Stimulated activated CD4-positive, alpha-beta T cell treated with anti-CD3 and anti-CD28 coated beads, Interleukin-4, amount 100 ng/mL, for 1 hour (primary cell): ENCODE measurements at places on chromosomes 2 and 18.

DNA sequence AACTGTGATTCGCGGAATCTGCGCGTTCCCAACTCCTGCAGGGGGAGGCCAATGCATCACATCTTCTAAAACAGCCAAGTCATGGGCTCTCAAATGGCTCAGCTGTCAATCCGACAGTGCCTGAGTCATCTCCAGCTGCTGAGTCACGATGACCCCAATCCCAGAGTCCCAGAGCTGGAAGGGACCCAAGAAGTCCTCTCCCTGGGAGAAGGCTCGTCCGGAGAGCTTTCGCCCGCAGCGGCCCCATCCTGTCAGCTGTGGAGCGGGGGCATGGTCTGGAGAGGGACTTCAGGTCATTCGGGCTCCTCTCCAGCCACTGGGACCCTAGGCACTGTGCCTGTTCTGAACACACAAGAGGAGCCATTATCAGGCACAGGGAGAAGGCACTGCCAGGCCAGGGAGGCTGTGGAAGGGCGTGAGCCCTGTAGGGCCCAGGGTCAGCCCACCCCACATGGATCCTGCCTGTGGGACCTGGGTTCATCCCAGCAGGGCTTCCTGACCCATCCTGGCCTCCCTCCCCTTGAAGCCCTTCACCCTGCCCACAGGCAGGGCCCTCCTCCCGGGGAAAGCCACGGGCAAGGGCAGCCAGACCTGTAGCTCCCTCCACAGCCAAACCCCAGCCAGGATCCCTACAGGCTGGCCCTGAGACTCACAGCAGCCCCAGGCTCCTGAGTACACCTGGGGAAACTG, 47.6 kb upstream of the GPC1 start:
- DNase-seq: no peak

DNA sequence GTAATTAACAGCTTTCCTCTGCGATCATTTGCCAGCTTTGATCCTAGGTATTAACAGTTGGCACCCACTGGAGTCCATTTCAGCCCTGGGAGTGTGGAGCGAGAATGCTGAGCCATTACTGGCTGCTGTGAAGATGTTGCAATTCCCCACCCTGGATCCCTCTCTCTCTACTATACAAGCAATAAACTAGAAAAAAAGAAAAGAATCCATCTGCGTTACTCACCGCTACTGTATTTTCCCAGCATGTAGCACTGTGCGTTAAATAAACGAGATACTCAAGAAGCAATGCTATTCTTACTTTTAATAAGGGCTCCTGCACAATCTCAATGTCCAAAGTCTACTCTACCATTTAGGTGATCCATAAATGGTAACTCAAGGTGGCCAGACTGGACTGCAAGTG, 8.5 kb downstream of the RTTN start:
- DNase-seq: no peak

GRCh38 chr18:52995875-52996274, 655.9 kb downstream of the DCC start:
- no peak for DNase-seq

GRCh38 chr2:30923623-30924022, 116.4 kb upstream of the CAPN13 start:
- no peak for DNase-seq

GRCh38 chr18:70536370-70537062, 247.7 kb downstream of the SOCS6 start:
- no peak for DNase-seq

GRCh38 chr2:107111623-107112022, 225.7 kb upstream of the ST6GAL2 start:
- no peak for DNase-seq

- DNase-seq: peak; percentile 98
Observed at GRCh38 chr2:44361330-44362206, at the start of the genes CAMKMT and PREPL. CAMKMT (plus strand) TSS chr2:44361947. PREPL (minus strand) TSS chr2:44361494; CDS start chr2:44346342, 15,152 bp downstream.

- no peak for DNase-seq
Observed at GRCh38 chr18:25675123-25675850, 323.3 kb upstream of the ZNF521 start.

GRCh38 chr2:18708203-18708715, 118.9 kb upstream of the NT5C1B start:
- no peak for DNase-seq

- DNase-seq: no peak
Observed at GRCh38 chr2:221975151-221975550, 323.6 kb downstream of the PAX3 start.

DNA sequence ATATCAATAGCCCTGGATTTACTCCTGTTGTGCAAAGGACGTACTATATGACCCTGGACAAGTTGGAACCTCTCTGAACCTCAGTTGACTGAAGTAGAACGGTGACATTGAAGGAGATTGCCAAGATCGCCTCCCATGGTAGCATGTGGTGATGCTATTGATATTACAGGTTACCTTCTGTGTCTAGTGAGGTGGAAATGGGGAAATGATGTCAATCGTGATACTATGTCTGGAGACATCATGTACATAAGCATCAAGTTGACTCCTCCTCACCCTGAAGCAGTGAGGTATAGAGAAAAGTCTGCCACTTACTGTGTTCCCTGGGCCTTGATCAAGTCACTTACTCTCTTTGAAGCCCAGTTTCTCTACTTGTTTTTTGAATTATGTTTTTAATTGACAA, 93.9 kb downstream of the KLF7 start:
- DNase-seq: no peak

GRCh38 chr2:180679693-180680092, 300.7 kb upstream of the UBE2E3 start:
- DNase-seq: no peak

- DNase-seq: no peak
Observed at GRCh38 chr2:30769481-30769780, 37.8 kb downstream of the CAPN13 start.

DNA sequence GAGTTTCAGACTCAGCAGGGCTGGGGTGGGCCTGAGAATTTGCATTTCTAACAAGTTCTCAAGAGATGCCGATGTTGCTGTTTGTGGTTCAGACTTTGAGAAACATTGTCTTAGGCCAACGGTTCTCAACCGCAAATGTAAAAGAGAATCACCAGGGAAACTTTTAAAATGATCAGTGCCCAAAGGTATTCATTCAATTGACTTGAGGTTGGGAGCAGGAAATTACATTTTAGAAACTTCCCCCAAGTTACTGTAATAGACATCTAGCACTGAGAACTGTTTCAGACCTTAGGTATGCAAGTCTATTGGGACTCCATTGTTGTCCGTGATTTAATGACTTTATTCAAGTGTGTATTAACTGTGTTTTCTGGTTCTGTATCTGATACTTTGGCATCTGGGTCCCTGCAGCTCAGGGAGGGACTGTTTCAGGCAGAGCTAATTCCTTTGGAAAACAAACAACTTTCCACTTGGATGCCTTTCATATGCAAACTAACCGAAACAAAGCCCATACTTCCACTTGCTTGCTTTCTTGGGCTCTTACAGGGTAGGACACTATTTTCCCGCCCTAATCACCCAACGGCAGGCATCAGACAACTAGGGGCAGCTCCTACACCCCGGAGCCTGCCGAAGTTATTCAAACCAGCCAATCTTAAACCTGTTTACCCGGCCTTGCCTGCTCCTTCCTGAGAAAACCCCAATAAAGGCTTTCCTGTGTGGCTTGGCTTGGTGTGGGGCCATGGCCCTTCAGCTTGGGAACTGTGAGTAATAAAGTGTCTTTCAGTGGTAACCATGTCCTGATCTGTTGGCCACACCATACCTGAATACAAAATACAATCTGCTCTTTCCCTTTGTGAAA, 97.6 kb downstream of the POLE4 start:
- no peak for DNase-seq

GRCh38 chr18:51479736-51480135, 282.3 kb upstream of the MEX3C start:
- no peak for DNase-seq

DNA sequence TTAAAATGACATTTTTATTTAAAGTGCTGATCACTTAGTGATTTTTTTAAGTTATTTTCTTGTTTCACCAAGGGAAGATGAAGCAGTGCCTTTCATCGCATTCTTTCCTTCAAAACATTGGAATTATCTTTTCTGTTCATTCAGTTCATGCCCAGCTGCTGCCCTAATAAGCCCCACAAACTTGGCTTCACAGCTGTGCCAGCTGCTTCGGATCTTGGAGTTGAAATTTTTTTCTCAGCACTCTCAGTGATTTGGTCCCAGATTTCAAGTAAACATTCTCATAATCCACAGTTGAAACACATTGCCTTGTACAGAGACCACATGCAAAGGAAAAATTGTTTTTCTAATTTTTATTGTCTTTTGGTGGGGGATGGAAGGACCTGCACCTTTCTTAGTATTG, 353.3 kb upstream of the LRP1B start:
- no peak for DNase-seq

GRCh38 chr2:33307659-33308270, 168.7 kb upstream of the RASGRP3 start:
- no peak for DNase-seq

DNA sequence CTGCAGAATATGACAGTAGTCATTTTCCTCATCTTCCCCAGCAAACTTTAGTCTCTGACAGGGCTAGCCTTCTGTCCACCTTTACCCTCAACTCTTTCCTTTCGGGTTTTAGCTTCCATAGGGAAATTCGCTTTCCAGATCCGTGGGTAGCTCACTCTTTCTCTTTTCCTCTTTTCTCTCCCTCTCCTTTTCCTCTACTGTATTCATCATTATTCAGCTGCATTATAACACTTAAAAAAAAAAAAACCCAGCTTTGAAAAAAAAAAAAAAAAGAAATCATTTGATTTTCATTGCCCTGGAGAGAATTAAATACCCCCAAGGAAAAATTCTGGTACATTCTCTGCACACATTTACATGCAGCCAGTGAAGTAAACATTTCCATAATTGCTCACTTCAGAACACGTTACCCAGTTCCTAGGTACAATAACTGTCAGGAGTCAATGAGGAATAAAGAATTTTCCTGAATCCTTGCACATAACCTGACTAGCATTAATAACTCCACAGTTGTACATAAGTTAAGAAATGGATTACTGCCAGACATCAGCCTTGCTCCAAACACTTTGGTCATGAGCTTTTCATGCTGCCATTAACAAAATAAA, 63.5 kb downstream of the ZNF521 start:
- DNase-seq: no peak

- no peak for DNase-seq
Observed at GRCh38 chr18:22034276-22034675, 135.1 kb upstream of the GATA6 start.

DNA sequence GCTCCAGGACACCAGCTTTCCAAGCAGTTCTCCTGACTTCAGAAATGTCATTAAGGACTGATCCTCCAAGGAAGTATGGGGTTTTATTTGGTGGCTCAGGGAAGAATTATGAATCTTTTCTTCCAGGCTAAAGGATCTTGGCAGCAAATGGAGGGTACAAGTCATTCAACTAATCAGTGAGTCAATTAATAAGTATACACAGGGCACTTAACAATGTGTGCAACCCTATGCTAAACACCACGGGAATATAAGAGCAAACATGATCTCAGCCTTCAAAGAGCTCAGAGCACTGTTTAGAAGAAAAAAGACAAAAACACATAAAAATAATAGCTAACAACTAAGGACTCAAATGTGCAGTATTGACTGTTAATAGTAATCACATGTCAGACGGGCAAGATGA, 234.5 kb downstream of the SETBP1 start:
- no peak for DNase-seq

GRCh38 chr2:96261328-96262003, 4.3 kb downstream of the TMEM127 start:
- no peak for DNase-seq

GRCh38 chr2:160224060-160224459, 24.0 kb upstream of the ITGB6 start:
- DNase-seq: no peak

DNA sequence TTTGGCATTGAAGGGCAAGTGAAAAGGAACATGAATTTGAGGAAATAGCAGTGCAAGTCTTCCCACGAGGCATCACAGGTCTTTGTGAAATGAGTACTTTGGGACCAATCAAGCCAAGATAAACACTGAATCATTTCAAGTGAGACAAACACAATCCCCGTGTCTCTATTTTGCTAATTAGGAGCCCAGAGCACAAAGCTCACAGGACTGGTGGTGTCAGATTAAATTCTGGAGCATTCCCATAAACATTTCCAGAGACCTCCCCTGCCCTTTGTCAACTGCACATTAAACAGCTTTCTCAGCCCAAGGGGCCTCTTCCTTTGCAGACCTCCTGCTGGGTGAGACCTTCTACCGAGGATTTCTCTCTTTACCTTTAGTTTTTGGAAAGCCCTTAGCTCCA, 50.7 kb downstream of the DAPL1 start:
- no peak for DNase-seq

GRCh38 chr2:44748-45341, 1.5 kb downstream of the FAM110C start:
- no peak for DNase-seq

DNA sequence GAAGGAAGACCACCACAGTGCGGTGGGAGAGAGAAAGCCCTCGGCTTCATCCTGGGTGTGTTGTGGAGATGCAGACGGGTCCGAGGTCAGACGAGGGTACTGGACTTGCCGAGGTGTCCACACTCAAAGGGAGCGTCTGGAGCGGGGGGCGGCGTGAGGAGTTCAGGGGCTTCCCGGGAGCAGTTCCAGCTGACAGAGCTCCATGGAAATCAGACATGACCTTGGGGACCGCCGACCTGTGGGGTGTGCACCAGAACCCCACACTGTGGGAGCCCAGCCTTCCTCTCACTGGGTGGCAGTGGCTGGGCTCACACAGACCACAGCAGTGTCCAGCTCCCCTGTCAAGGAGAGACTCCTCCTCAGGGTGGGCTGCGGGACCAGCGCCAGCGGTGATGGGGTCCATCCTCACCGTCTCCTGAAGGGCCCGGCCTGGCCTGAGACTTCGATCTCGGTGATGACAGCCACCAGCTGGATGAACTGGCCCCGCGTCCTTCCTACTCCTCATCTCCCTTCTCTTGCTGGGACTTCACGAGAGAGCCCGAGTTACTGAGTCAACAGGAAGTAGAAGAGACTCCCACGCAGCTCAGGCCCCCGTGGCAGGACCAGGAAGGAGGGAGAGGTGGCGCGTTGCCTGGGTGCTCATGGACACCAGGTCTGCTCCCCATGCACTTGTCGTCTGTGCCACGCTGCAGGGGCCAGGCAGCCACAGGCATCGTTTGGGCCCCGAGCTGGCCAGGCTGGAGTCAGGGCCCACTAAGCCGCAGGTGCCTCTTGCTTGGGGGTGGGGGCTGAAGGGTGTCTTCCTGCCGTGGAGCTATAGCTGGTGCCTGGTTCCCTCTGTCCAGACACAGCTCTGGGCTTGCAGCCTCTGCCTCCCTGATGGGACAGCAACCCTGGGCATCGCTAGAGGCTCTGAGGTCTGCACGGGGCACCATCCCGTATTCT, 101.9 kb upstream of the CTDP1 start:
- no peak for DNase-seq

- no peak for DNase-seq
Observed at GRCh38 chr2:151030663-151031230, 230.9 kb downstream of the RBM43 start.

DNA sequence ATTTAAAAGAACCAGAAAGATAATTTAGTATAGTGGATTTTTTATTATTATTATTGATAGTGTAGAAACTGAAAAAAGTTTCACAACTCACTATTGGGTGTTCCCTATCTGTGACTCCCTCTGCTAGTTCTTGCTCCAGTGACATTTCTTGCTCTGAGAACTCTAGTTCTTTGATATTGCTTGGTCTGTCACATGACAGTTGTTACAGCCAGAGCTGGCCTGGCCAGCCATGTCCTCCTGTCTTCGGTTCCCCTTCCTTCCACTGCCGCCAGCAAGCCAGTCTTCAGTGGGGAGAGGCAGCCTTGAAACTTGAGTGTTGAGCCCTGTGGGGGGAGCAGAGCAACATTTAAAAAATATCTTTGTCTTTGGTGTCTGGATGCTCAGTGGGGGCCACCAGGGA, 7.6 kb upstream of the THOC1 start:
- no peak for DNase-seq
